ENCODE measurements at places on chromosomes 5 and 9.

DNA sequence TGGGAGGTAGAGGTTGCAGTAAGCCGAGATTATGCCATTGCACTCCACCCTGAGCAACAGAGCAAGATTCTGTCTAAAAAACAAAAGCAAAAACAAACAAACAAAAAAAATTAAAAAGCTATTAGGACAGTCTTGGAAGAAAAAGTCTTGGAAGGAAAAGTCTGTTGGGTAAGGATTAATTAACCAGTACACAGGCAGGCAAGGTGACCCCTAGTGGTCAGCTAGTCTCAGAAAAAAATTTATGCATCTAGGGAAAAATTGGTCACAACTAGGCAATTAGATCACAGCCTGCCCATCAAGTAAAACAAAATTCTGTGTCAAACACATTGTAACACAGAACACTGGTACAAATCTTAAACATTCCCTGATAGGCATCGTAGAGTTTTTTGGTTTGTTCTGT is 6.7 kb upstream of the ANKRD18B start:
- no peak for DNase-seq

DNA sequence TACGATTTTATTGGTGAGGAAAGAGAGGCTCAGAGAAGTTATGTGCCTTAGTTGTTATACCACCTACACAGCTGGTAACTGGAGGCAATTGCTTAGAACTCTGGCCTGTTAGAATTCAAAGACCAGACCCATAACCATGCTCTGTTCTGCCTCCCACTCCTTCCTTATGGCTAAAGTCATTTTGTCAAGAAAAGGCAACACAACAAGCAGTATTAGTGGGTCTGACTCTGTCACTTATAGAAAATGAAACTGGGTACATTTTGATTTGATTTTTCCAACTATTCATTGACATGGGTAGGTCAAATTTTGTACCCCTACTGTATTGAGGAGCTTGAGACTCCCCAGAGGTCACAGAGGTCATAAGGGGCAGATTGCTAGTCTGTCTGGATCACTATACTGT is 44.5 kb upstream of the NR3C1 start:
- no peak for DNase-seq

- DNase-seq, result no peak
Measured at GRCh38 chr9:36980148-36980974, 53.7 kb downstream of the PAX5 start.

GRCh38 chr9:3200331-3200774 is 325.4 kb downstream of the RFX3 start:
- no peak for DNase-seq

GRCh38 chr5:151569132-151570046 is 21.7 kb downstream of the FAT2 start:
- DNase-seq, result no peak

- no peak for DNase-seq
Measured at GRCh38 chr5:80990527-80990926, 30.4 kb downstream of the RASGRF2 start.

All from caudate nucleus (tissue), 63 donors.